ENCODE measurements at places on chromosomes 4 and X. TPM values are rescaled to one million over a fixed set of nuclear protein-coding genes. Genes with fewer than 3 reads are reported as not detected.

- DNase-seq, result no peak
Measured at GRCh38 chr4:87235020-87235671, 14.7 kb upstream of the KLHL8 start.

DNA sequence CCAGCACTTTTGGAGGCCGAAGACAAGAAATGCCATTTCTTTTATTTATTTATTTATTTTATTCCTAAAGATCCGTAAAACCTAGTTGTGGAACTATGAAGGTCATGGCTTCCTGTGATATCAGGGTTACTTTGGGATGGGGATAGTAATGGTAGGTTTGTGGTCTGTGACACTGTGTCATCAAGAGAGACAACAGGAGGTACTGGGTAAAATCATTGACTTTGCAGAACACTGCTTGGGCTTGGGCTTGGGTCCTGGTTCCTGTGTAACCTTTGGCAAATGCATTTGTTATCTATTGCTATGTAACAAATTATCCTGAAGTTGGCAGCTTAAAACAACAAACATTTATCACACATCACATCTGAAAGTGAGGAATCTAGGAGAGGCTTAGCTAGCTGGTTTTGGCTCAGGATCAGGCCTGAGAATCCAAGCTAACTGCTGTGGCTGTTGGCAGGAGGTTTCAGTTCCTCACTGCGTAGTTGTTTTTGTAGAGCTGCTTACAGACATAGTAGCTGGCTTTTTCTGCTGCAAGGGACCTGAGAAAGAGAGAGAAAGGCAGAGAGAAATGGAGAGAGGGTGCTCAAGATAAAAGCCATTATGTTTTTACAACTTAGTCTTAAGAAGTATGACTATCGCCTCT is 576.4 kb upstream of the SLIT2 start:
- DNase-seq, result no peak

- no peak for DNase-seq
Measured at GRCh38 chrX:46407753-46408130, 137.5 kb downstream of the ZNF674 start.

GRCh38 chr4:11698033-11698432 is 269.3 kb upstream of the HS3ST1 start:
- no peak for DNase-seq

ENPP6 gene
- total RNA-seq, result not detected

DMRTC1B gene
- total RNA-seq, result not detected

GRCh38 chr4:13963601-13964000 is 336.1 kb upstream of the BOD1L1 start:
- DNase-seq, result no peak

DNA sequence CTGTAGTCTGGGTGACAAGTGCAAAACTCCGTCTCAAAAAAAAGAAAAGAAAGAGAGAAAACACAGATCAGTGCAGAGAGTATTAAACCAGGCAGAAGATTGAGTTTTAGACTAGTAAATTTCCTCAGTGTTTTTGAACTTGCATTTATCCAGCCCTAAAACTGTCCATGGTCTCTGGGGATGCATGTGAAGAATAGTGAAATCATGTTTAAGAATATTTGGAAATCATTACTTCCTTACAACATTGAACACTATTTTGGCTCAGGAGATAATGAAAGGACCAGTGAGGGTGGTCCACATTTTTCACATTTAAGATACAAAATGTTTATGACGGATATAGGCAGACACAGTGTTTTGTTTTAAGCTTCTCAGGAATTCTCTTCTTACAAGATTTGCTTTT is 195.8 kb upstream of the RASGEF1B start:
- DNase-seq, result no peak

- DNase-seq, result no peak
Measured at GRCh38 chrX:46376246-46376885, 168.9 kb downstream of the ZNF674 start.

DNA sequence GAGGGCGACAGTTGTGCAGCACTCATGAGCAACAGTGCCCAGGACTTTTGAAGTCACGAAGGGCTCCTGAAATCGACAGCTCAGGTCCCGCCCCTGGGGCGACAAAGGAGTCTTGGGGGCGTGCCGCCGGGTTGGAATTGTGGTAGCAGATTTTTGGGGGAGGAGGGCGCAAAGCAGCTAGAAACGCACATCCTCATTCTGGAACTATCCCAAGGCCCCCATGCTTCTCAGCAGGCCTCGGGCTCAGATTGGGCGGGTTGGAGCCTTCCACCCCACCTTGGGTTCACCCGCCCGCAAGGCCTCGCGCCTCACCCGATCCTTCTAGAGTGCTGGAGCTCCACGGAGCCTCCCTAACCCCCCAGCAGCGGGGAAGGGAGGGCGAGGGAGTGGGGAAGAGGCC is 85.5 kb downstream of the HPRT1 start:
- no peak for DNase-seq

- peak; percentile 71 for DNase-seq
Measured at GRCh38 chrX:1185561-1185960, 26.9 kb downstream of the CRLF2 start.

LAMP2 gene
- total RNA-seq, result 206 TPM

GRCh38 chrX:101160001-101160400 is 59.6 kb upstream of the DRP2 start:
- no peak for DNase-seq

DNA sequence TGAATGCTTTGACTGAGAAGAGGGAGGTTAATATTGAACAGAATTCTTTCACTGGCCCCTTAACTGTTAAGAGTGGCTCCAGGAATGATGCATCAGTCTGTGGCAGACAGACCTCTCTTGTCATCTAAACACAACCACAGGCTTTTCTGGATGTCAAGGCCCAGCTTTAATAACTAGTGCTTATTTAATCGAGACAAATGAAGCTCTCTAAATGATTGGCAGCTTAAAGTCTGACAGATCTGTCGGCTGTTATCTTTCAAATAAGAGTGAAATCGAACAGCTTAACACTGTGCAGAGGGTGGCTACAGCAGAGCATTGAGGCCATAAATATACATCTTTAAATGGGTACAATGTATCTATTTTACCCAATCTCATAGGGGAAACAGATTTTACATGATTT is 500.8 kb upstream of the PABPC4L start:
- DNase-seq, result no peak

GCNA gene
- 4.4 TPM for total RNA-seq

GRCh38 chr4:6009452-6009851 is 8.8 kb downstream of the C4orf50 start:
- DNase-seq, result no peak

SSX4 gene
- total RNA-seq, result not detected

GUCY1A1 gene
- 11.5 TPM for total RNA-seq

GRCh38 chrX:40579141-40579540 is 1.6 kb upstream of the ATP6AP2 start:
- DNase-seq, result no peak

- DNase-seq, result no peak
Measured at GRCh38 chr4:84145176-84145575, 353.9 kb downstream of the NKX6-1 start.

GRCh38 chr4:112931001-112931400 is 118.5 kb upstream of the ANK2 start:
- no peak for DNase-seq

ASMT gene
- not detected for total RNA-seq

ALAS2 gene
- total RNA-seq, result not detected

- DNase-seq, result no peak
Measured at GRCh38 chr4:153027866-153028265, 91.7 kb downstream of the FHDC1 start.
